ENCODE measurements at places on chromosomes 1 and 21. TPM values are rescaled to one million over a fixed set of nuclear protein-coding genes. Genes with fewer than 3 reads are reported as not detected.

Gene DNAJC6
- total RNA-seq, result 13.0 TPM

Gene NCF2
- total RNA-seq, result 25.8 TPM

Gene CCDC28B
- total RNA-seq, result 33.2 TPM

Gene MRPS6
- 96.8 TPM for total RNA-seq

Gene AK4
- total RNA-seq, result 58.0 TPM

Gene MIXL1
- total RNA-seq, result not detected
